Stimulated activated CD4-positive, alpha-beta T cell treated with anti-CD3 and anti-CD28 coated beads, TNF-alpha, amount 100 ng/mL, for 1 hour (primary cell): ENCODE measurements at places on chromosomes 11 and 22.

- DNase-seq, result no peak
Measured at GRCh38 chr11:118194835-118195627, 18.6 kb upstream of the SCN2B start.

DNA sequence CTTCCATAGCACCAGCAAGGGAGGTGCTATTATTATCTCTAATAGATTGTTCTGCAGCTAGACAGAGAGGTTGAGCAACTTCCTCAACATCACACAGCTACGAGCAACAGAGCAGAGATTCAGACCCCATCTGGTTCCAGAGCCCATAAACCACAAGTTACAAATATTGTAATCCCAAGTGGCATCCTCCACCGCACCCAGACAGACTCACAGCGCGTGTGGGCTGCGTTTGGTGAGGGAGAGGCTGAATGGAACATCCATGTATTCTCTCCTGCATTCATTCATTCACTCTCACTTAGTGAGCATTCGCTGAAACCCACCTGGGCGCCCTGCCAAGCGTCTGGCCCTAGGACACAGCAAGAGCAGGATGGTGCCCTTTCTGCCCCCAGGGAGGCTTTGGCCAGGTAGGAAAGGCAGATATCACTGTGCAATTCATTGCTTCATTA, 33.5 kb downstream of the LIF start:
- DNase-seq, result no peak

- DNase-seq, result peak; percentile 36
Measured at GRCh38 chr11:797296-798092, 587 bp downstream of the SLC25A22 start.

DNA sequence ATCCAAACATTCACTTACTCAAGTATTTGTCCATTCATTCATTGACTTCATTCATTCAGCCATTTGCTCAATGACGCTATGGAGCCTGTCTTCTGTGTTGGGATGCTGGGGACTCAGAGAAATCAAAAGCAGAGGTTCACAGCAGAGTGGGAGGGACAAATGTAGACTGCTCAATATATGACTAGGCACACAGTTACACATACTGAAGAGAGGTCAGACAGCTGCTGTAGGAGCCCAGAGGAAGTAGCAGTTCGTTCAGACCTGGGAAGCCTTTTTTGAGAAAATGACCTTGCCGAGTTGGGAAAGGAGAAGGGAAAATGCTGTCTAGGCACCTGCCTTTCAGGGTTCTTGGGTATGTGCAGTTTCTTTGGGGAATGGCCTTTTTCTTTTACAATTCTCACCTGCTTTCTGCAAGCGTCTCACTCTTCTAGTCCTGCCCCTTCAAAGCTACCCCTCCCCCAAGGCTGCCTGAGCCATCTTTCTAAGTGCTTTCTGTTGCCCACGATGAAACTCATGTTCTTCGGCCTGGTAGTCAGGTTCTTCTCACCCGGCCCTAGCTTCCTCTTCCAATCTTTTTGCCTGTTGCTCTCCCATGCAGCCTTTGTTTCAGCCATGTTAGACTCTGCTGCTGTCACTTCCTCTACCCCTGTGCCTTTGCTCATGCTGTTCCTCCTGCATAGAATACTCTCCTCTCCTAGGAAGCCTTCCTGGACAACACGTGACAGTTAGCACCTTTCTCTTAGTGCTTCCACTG, 4.2 kb upstream of the UVRAG start:
- DNase-seq, result no peak

DNA sequence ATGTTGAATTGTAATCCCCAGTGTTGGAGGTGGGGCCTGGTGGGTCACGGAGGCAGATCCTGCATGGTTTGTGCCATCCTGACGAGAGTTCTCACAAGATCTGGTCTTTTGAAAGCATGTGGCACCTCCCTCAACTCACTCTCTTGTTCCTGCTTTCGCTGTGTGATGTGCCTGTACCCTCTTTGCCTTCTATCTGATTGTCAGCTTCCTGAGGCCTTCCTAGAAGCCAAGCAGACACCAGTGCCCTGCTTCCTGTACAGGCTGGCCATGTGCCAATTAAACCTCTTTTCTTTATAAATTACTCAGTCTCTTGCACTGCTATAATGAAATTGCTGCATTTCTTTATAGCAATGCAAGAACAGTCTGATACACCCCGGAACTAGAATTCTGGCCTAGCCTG, 13.1 kb downstream of the PTPN5 start:
- no peak for DNase-seq

GRCh38 chr11:105696000-105696399, 86.1 kb downstream of the GRIA4 start:
- DNase-seq, result no peak

DNA sequence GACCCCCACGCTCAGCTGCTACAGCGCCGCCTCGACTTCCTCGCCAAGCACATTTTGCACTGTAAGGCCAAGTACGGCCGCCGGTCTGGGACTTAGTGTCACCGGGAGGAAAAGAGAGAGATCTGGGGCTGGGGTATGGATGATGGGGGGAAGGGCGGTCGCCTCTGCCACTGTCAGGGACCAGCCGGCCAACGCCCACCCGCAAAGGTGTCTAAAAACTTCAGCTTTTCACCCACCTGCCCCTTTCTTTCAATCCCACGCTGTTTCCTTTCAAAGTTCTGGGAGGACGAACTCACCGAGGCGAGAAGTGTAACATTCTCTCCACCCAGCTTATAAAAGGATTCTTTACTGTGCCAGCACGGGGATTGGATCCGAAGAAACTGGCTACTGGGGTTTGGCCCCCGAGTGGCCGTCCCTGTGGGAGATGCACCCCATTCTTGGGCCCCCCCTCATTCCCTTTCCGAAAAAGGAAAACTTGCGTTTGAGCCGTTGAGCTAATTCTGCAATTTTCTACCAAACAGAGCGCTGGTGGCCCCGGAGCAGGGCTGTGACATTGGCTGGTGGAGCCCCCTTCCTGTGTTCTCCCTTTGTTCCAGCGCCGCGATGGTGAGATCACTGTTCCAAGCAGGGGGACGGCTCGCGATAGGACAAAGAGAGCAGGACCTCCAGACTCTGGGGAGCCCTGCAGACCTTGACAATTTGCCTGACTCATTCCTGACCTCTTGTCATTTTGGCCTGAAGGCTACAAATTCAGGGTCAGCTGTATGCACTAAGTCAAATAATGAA, 1.8 kb downstream of the FJX1 start:
- DNase-seq, result no peak

DNA sequence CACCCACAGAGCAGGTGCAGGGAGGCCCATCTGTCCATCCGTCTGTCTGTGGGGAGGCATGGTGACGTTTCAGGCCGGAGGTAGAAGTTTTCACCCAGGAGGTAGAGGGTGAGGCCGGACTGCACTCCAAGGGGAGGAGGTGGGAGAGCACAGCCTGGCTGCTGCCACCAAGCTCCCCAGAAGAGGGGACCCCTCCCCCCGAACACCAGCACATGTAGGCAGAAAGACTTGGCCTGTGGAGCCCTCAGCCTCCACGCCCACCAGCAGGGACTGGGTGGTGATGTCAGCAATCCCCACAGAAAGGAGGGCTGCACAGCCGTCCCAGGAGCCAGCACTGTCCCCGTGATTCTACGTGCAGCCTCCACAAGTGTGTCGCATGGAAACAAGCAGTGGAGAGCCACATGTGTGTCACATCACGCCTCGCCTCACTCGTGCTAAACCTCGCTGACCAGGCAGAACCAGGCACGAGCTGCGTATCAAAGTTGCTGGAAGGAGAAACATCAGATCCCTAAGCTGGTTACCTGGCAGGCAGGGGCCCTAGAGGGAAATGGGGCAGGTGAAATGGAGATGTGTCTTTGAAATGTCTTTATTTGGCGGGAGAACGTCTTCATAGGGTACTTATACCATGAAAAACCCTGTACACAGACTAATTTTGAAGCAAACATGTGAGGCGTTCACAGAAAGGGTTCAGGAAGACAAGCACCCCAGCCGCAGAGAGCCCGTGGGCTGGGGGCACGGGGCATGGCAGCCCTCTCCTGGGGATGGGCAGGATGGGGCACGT, 49.1 kb downstream of the CDKN1C start:
- no peak for DNase-seq

- no peak for DNase-seq
Measured at GRCh38 chr11:125257190-125257579, 92.6 kb downstream of the PKNOX2 start.

DNA sequence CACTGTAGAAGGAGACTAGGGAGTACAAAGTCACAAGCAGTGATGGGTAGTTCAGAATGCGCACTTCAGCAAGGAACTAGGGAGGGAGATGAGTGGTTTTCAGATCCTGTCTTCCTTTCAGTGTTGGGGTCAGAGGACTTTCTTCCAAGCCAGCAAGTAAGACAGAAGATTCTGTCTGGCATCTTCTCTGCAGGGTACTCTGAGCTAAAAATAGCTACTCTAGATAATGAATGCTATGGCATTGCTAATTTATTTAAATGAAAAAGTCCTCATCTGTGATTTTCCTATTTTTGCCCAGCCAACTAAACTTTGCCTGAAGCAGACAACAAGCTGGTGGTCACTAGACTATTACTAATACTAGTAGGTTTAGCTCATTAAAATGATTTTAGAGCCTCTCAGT, 18.3 kb upstream of the ARL14EP start:
- DNase-seq, result no peak

GRCh38 chr22:33650244-33650643, 270.0 kb downstream of the LARGE1 start:
- DNase-seq, result no peak
